GM10248 (cell line): ENCODE measurements at places on chromosomes 5 and 9.

GRCh38 chr9:113542741-113543140 lies 79.2 kb downstream of the RGS3 start:
- DNase-seq, result no peak

- DNase-seq, result no peak
Measured at GRCh38 chr5:80703747-80704146, 49.0 kb upstream of the DHFR start.

DNA sequence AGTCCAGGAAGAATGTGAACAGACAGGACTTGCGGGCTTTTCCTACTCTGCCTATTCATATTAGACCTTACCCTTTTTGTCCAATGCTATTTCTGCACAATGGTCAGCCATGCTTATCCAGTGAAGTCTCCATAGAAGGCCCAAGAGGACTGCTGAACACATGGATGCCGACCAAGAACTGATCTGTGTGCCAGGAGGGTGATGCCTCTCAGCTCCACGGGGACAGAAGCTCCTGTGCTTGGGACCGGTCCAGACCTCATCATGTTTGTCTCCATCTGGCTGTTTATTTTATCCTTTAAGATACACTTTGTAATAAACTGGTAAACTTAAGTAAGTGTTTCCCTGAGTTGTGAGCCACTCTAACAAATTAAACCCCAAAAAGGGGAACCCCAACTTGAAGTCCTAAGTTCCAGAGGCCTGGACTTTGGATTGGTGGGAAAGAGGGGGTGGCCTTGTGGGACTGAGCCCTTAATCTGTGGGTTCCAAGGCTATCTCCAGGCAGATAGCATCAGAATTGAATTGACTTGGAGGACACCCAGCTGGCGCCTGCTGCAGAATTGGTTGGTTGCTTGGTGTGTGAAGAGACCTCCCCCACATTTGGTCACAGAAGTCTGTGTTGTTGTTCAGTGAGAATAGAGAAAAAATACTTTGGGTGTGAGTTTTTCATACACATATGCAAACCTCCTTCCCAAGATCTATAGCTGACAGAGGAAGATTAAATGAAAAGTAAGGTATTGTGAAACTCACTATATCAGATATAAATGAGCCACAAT lies 57.9 kb upstream of the ANKH start:
- no peak for DNase-seq

GRCh38 chr9:18776836-18777820 lies 255.9 kb downstream of the SAXO1 start:
- no peak for DNase-seq

- DNase-seq, result peak; percentile 38
Measured at GRCh38 chr5:119022017-119022745, 33.8 kb upstream of the DTWD2 start.

DNA sequence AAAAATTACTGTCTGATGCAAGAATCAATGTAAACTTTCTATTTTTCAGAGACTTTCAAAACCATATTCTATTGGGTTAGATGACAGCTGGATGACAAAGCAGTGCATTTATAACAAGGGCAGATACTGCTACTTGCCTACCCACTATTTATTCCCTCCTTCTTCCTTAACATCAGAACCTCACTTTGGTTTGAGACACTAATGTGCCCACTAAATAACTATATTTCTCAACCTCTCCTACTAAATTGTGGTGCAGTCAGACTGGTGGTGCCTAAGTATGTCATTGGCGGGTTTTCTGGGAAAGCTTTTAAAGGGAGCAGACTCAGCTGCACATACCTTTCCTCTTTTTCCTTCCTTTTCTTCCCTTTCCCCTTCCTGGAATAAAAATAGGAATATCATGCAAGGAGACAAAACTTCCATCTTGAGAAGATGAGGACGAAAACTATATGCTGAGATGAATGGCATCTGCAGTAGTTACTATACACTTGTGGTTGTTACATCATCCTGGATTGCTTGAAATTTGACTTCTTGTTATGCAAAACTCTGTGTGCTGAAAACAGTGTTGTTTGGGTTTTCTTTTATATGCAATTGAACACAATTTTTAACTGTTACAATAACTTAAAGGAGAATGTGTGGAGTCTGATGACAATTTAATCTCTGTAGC lies 43.8 kb downstream of the PRR16 start:
- no peak for DNase-seq

GRCh38 chr9:134177624-134178393 lies 13.4 kb upstream of the RNU6ATAC start:
- DNase-seq, result no peak

- DNase-seq, result no peak
Measured at GRCh38 chr5:173538654-173539053, 77.8 kb downstream of the BOD1 start.

GRCh38 chr5:190366-191035 lies 794 bp upstream of the LRRC14B start:
- DNase-seq, result no peak

DNA sequence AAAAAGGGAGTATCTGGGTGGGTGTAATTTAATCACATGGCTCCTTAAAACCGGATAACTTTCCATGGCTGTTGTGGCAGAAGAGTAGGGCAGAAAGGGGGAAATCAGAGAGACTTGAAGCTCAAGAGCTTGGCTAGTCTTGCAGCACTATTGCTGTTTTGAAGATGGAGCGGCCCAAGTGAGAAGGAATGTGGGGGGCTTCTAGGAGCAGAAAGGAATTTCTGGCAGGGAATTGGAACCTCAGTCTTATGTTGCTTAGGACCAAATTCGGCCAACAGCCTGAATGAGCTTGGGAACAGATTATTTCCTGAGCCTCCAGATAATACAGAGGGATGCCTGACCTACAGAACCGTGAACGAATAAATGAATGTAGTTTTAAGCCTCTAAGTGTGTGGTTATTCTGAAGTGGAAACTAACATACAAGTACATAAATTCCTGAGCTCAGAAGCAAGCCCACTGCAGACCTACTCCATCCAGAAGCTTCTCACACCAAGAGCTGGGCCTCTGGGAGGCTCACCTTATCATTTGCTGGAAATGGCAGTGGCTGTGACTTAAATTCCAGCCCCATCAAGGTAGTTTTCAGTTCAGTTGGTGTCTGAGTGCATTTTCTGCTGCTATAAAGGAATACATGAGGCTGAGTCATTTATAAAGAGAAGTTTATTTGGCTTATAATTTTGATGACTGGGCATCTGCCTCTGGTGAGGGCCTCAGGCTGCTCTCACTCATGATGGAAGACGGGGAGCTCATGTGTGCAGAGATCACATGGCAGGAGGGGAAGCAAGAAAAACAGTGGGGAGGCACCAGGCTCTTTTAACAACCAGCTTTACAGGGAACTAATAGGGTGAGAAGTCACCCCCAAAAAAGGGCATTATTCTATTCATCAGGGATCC lies 15.3 kb upstream of the TMEM174 start:
- no peak for DNase-seq

- no peak for DNase-seq
Measured at GRCh38 chr9:259405-260404, 45.0 kb downstream of the DOCK8 start.
